ENCODE measurements at places on chromosomes 4 and X.

DNA sequence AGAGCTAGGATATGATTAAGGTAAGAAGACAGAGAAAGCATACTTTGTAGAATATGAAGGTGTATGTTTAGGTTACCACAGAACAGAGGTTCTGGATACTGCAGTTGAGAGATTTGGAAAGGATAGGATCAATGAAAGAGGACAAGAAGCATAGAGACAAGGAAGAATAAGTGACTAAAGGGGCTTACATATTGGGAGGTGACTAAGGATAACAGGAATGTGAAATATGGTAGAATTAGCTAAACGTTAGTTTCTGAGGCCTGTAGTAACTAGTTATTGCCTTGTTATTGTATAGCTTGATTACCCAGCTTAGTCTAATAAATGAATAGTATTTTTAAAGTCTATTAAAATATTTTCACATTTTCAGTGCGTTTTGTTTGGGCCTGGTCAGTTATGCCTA is 38.2 kb downstream of the CENPI start:
- DNase-seq: no peak

DNA sequence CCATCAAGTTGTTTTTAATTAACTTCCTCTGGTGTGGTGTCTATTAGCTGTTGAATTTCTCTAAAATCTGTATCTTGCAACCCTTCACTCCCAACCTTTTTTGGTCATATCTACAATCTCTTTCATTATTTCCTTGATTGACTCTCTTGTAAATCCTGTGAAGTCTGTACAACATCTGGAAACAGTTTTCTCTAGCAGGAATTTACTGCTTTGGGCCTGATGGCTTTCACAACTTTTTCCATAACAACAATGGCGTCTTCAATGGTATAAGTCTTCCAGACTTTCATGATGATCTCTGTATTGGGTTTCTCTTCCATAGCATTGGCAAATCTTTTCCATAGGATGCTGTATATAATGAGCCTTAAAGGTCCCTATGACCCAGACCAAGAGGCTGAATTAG is 49.0 kb downstream of the TBC1D19 start:
- no peak for DNase-seq

DNA sequence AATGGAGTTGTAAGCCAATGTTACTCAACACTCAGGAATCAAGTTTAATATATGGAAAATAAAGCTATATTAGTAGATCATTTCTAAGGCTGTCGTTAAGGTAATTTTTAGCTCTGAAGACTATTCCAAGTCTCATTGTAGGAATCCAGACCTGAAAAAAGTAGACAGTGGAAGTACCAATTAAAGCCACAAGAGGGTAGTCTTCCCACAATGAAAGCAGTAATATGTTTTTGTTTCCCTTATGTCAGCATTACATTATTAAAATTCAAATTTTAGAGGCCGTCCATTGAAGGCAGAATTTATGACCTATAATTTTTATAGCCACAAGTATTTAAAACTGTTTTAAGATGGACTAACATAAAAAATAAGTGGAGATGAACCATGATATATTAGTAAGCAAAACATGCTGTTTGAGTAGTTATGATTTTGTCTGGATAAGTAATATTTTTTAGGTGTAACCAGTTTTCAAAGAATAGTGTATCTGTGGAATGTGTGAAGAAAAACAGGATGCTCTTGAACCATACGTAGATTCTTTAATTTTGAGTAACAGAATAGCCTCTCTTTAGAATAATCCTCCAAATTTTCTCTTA is 372.6 kb upstream of the TECRL start:
- no peak for DNase-seq

DNA sequence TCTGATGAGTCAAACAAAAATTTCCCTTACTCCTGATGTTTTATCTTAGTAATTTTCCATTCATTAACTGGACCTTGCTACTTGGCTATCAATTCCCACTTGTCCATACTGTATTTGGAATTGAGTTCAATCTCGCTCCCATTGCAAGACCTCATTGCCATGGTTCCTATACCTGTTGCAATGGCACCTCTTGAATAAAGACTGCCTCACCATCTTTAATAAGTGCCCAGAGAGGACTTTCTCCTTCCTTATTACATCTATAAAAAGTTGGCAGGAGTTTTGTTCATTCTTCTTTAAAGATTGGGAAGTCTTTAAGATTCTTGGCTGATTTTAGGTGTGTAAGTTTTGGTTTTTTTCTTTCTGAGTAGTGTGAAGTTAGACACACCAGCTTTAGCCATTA is 397.4 kb downstream of the SPOCK3 start:
- DNase-seq: no peak

DNA sequence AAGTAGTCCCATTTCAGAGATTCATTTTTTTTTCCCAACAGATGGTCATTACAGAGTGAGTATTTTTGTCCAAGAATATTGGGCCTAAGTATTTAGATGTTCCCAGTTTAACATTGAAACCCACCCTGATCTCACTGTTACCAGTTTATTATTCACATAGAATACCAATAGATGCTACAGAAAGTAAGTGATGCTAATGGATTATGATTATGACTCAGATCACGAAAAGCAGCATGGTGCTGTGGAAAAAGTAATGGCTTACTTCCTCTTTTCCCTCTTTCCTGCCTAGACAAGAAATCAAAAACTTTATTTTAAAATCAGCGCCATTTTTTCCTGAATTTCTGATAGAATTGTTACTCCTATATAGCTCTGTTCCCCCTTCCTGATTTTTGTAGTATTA is 51.9 kb downstream of the GSPT2 start:
- DNase-seq: no peak

- DNase-seq: no peak
Observed at GRCh38 chr4:116101321-116101720, 984.1 kb downstream of the TRAM1L1 start.

DNA sequence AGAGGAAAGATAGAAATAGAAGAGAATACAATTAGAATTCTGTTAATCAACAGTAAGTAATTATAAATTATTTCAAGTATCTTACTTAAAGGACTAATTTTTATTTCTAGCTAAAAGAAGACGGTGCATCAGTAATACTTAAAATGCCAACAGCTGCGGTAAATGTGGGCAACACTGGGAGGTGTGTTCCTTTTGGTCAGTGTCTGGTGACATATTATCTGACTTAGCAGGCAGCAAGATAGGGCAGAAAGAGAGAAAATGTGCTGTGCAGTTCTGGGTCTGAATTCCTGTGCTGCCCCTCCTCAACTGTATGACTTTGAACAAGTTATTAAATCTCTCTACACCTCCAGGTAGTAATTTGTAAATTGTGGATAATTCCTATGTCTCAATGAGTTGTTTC is 120.6 kb downstream of the ZNF827 start:
- no peak for DNase-seq

GRCh38 chr4:69881173-69881773 is 21.3 kb upstream of the SULT1E1 start:
- DNase-seq: no peak

- no peak for DNase-seq
Observed at GRCh38 chr4:168888715-168889215, 121.3 kb downstream of the CBR4 start.

DNA sequence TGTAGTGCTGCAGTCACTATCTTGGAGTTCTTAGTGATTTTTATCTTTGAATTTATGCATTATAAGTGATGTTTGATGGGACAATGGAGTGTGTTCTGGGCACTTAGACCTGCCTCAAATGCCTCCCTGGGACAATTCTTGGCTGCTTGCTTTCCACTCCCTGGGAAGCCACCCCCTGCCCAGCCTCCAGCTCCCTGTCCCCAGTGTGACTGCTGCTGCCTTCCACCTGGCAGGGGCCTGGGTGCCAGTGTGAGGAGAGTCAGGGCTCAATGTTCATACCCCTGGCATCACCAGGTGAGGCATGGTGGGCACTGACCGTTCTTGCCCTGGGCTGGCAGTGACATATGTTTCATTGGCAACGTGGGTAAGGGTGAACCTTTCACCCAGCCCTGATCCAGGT is 14.8 kb downstream of the MSX1 start:
- DNase-seq: no peak

- no peak for DNase-seq
Observed at GRCh38 chrX:17005712-17006368, 59.4 kb downstream of the REPS2 start.

DNA sequence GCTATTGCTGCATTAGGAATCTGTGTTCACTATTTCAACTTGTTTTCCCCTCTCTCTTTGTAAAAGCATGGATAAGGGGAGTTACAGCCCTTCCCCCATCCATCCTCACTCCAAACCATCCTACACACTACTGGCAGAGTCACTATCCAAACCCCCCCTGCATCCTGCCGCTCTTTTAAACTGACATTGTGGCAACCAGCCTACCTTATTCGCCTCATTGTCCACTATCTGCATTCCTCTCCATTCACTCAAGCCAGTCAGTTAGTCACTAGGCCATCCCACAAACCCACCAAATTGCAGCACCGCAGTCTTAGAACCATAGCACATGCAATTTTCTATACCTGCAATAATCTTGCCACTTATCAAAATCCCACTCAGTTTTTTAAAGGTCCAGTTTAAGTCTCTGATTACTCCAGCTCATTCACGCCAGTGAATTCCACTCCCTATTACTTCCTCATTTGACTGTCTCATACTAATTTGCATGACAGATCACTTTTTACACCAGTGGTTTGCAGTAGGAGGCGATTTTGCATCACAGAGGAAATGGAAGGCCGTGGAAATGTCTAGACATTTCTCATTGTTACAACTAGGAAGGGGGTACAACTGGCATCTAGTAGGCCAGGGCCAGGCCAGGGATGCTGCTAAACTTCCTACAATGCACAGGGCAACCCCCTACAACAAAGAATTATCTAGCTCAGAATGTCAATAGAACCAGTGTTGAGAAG is 181.8 kb downstream of the HS6ST2 start:
- no peak for DNase-seq

GRCh38 chr4:184282895-184283654 is 65.4 kb upstream of the ENPP6 start:
- no peak for DNase-seq

- peak; percentile 78 for DNase-seq
Observed at GRCh38 chr4:16544251-16544721, 318.0 kb upstream of the TAPT1 start.

DNA sequence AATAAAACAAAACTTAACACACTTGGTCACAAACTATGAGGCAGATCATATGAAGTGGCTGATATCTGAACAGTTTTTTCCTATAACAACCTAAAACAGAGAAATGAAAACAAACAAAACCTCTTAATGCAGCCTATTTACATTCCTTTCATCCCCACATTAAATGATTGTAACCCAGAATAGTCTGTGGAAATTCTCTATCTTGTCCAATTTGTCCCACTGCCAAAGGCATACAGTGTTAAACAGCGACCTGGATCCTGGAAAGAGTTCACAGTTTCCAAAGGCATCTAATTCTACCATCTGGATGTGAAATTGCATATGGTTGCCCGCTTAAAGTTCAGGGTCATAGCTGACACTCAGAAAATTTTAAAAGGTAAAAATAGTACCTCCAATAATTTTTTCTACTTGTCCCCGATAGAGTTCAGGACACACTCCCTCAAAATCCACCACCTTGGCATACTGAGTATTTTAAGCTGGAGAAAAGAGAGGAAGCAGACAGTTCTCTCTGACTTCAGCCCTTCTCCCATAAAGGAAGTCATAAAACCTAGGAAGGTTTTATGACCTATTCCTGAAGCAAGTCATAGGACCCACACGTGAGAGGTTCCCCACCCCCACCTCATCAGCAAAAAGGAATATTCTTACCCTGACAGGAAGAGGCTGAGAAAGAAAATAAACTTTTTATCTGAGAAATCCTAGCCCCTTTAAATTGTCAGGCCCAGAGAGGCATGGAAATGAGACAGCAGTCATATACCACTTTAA is 270.2 kb downstream of the PAPSS1 start:
- no peak for DNase-seq

GRCh38 chr4:150628073-150628472 is 46.1 kb downstream of the MAB21L2 start:
- DNase-seq: no peak

DNA sequence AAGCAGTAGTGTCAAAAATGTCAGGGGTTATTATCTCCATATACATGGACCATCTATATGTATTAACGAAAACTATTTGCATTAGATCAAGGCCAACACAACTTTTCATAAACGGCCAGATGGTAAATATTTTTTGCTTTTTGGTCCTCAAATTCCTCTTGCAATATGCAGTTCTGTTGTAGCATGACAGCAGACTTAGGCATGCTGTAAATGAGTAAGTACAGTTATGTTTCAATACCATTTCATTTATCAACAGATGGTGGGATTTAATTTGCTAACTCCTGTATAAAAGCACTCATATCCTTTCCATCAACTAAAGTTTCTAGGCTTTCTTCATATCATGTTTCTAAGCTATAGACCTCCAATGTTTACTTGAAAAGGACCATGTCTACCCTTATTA is 208.1 kb downstream of the ANKRD50 start:
- no peak for DNase-seq

GRCh38 chr4:16217300-16218051 is 8.8 kb downstream of the TAPT1 start:
- DNase-seq: no peak

- peak; percentile 65 for DNase-seq
Observed at GRCh38 chrX:10156199-10157031, at the start of gene CLCN4. TSS of gene CLCN4 (plus strand) at chrX:10156975. CDS start at chrX:10185033, 28,058 bp downstream.

GRCh38 chr4:38930204-38930603 is 62.6 kb downstream of the FAM114A1 start:
- DNase-seq: no peak

DNA sequence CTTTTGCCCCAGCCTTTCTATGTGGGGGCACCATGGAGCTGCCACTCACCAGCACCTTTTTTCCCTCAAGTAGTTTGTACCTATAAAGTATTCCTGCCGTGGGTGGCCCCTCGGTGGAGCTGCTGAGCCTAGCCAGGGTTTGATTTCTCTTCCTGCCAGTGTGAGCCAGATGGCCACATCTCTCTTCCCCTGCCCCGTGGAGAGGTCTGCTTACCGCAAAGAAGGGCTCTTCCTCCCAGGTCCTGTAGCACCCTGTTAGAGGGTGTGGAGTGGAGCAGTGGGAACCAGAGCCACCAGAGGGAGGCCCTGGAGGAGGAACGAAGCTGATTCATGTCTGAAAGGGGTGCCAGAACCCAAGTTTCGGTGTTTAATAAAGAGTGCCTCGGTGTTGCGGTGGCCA is 95.4 kb downstream of the PTTG2 start:
- DNase-seq: no peak

DNA sequence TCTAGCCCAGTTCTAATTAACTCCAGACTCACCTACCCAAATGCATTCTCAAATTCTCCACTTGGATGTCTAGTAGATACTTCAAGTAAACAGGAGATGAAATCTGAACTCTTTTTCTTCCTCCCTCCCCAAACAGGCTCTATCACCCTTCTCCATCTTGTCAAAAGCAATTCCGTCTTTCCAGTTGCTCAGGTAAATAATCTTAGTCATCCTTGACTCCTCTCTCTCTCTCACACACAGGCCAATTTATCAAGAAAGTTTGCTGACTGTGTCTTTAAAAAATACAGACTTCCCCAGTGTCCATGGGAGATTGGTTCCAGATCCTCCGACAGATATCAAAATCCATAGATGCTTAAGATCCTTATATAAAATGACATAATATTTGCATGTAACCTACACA is 12.9 kb downstream of the TXK start:
- DNase-seq: no peak

DNA sequence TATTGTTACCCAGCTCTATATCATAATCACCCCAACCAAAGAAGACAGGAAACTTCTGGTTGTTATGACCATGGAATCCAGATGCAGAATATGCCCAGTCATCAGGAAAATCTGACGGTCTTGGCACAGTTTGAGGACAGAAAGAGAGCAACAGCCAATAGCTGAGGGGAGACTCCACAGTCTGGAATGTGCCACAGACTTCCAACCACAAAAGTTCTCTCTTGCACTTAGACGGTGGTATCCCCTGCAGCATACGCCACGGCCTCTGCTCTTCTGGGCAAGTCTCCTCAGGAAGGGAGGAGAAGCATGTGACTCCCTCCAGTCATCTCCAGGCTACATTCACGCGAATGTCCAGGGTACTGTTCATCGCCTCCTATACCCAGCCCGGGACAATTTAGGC is 18.4 kb downstream of the ZNF827 start:
- DNase-seq: no peak

Measured in sigmoid colon (tissue), 7 donors.